T-cell (primary cell): ENCODE measurements at places on chromosomes 13 and 19. TPM values are rescaled to one million over a fixed set of nuclear protein-coding genes. Genes with fewer than 3 reads are reported as not detected.

RXFP2 gene
- total RNA-seq = not detected

APLP1 gene
- total RNA-seq = 1.3 TPM

AP1M2 gene
- 0.30 TPM for total RNA-seq

RDH8 gene
- total RNA-seq = not detected

VSTM2B gene
- not detected for total RNA-seq

- no peak overlapping the region for H3K27ac ChIP-seq
- H3K36me3 ChIP-seq = no peaks in the 10 kb centered on the region
- no peak for DNase-seq
- H3K4me3 ChIP-seq = no peak overlapping the region
- no peaks in the 10 kb centered on the region for H3K27me3 ChIP-seq
- no peaks in the 10 kb centered on the region for H3K4me1 ChIP-seq
Observed at GRCh38 chr13:62209529-62209928, 793.9 kb upstream of the PCDH20 start.

DNA sequence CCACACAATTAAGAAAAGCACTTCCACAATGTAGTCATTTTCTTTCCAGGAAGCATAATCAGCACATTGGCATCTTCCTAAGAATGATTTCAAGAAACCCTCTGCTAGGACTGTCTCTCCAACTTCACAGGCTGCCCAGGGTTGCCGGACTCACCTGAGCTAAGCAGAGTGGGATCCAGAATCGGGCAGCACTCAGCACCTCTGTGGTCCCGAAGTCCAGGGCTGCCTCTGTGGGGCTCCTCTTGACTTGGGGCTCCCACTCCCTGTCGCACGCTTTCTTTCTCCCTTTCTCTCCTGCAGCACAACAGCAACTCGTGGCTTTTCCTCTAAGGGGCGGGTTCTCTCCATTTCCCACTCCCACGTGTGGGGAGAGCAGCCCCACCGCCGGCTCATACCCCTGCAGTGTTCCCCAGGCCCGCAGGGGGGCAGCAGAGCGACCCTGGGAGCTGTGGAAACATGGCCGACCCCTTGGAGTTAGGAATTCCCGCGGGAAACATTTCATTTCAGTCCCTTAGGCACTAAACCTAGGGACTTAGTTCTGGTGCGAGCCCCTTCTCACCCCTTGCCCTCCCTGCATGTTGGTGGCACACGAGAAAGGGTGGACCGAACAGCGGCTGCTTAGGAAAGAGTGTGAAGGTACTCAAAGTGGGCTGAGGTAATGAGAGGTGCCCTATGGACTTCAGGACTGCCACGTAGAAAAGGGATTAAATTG lies at the start of gene TMEM272:
Gene TMEM272, minus strand, starts transcription at position 316 of the 712 bp plus-strand sequence. CDS start 6,647 bp downstream, outside the sequence.
- no peaks in the 10 kb centered on the region for H3K4me1 ChIP-seq
- H3K27me3 ChIP-seq = peaks cover 10% of the 10 kb centered on the region
- no peaks in the 10 kb centered on the region for H3K36me3 ChIP-seq

GRCh38 chr19:610071-610800 lies 20.6 kb downstream of the HCN2 start:
- H3K4me1 ChIP-seq = peaks cover 3% of the 10 kb centered on the region
- peak overlapping the region; percentile 58 for H3K4me3 ChIP-seq
- H3K27me3 ChIP-seq = peaks cover 2% of the 10 kb centered on the region
- no peaks in the 10 kb centered on the region for H3K36me3 ChIP-seq
- DNase-seq = no peak

- peaks cover 4% of the 10 kb centered on the region for H3K36me3 ChIP-seq
- no peaks in the 10 kb centered on the region for H3K27me3 ChIP-seq
- H3K4me3 ChIP-seq = no peak overlapping the region
- no peak for DNase-seq
- H3K27ac ChIP-seq = no peak overlapping the region
- H3K4me1 ChIP-seq = peaks cover 14% of the 10 kb centered on the region
Observed at GRCh38 chr19:18895038-18895823, 727 bp downstream of the CERS1 start.

DNA sequence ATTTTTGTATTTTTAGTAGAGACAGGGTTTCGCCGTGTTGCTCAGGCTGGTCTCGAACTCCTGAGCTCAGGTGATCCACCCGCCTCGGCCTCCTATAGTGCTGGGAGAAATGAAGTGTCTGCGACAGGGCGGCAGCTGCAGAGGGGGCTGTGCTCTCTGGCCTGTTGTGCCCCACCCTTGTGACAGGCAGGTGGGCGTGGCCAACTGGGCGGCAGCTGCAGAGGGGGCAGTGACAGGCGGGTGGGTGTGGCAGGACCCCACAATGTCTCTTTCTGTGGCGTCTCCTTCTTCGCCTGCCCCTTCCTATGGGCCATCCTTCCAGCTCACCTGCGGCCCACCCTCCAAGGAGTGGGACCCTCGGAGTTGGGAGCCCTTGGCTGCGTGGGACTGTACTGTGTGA lies 11.8 kb downstream of the STK11 start:
- no peak for DNase-seq
- peaks cover 23% of the 10 kb centered on the region for H3K4me1 ChIP-seq
- no peak overlapping the region for H3K27ac ChIP-seq
- H3K36me3 ChIP-seq = peaks cover 16% of the 10 kb centered on the region

DNA sequence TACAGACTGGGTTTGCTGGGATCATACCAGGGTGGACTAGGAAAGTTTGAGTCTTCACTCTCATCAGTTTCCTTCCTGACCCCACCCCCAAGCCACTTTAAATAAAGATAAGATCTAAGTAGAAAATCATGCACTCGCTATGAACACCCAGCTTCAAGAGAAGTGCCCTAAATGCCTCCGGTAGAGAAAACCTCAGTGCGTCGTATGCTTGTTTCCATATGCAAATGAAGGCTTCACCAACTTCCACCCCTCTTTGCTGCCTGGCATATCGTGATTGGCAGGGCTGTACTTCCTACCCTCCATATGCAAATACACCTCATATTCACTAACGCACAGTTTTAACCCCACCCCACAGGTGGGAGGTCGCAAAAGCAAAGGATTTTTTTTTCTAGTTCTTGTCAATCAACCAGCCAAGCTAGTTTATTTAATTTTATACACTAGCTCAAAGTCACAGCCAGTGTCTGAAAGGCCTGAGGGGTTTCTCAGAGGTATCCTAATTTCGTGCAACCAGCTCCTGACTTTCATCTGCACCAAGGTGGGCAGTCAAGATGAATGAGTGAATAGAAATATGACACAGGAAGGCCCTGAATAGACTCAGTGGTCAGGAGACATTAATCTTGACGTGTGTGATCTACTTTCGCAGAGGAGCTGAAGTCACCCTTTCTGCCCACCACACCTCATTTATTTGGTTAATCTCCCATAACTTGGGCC lies 121.1 kb upstream of the TSHZ3 start:
- no peak for DNase-seq
- no peaks in the 10 kb centered on the region for H3K36me3 ChIP-seq
- no peak overlapping the region for H3K4me3 ChIP-seq
- H3K27me3 ChIP-seq = peaks cover 18% of the 10 kb centered on the region
- H3K4me1 ChIP-seq = no peaks in the 10 kb centered on the region
- no peak overlapping the region for H3K27ac ChIP-seq

DNA sequence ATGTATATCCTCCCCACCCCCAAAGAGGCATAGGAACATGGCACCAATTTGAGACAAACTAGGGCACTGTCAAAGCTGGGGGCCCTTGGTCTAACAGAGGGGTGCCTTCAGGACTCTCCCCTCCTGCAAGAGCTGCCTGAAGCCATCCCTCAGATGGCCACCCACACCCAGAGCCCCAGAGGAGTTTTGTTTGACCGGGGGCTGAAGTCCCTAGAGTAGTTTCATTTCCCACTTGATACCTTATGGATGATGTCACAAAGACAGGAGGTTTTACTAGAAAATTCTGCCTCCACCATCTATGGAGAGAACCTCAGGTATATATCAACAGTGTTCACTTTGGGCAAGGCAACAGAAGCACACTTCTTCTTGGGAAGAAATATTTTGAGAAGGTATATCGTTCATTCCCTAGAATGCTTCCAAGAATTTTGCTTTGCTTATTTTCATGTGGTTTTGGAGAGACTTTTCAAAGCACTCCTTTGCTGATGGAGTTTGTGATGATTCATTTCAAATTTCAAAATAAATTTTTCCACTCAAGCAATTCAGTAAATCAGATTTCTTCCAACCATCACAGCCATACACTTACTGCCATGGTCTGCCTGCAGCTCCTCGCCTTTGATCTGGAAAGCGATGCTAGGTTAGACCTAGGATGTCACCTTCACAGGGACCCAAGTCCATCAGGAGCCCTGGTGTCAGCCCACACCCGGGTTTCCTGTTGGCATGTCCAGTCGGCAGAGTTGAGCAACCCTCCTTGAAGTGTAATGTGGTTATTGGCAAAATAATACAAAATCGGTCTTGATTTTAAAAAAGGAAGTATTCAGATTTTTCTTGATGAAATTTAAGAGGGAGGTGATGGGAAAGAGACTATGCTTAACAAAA lies 207.0 kb downstream of the SHISA2 start:
- no peak overlapping the region for H3K27ac ChIP-seq
- H3K27me3 ChIP-seq = peaks cover 3% of the 10 kb centered on the region
- H3K4me3 ChIP-seq = no peak overlapping the region
- no peaks in the 10 kb centered on the region for H3K36me3 ChIP-seq
- H3K4me1 ChIP-seq = peaks cover 28% of the 10 kb centered on the region
